ENCODE measurements at places on chromosomes 2 and 18.

DNA sequence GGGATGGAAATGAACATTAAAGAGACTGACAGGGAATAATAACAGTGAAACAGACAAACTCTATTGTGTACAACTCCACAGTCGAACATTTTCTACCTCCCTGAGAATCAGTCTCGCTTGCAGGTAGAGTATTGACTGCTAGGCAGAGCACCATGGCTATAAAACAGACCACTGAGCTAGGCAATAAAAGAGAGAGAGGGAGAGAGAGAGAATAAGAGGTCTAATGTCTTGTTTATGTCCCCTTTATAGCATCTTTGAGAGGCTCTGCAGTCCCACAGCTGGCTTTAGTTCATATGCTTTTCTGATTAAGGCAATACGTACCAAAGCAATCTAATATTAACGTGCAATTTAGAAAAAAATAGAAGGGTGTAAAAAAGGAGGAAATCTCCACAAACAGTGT is 652.6 kb downstream of the NRXN1 start:
- no peak for DNase-seq

- DNase-seq = no peak
Measured at GRCh38 chr2:226678422-226678821, 121.2 kb downstream of the IRS1 start.

DNA sequence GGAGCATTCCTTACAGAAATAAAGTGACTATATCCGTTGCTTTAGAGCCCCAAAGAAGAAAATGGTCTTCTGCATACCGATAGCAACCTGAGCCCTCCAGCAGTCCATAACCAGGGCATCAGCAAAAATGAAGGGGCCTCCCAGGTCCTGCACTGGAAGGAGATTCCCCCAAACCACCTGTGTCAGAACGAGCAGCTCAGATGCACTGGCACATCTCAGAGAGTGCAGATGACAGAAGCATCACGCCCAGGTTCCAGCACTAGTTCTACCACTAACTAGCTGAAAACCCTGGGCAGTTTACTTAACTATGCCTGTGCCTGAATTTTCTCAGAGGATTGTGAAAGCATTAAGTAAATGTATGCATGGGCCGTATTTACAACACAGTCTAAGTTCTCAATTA is 466.7 kb upstream of the MYT1L start:
- no peak for DNase-seq

DNA sequence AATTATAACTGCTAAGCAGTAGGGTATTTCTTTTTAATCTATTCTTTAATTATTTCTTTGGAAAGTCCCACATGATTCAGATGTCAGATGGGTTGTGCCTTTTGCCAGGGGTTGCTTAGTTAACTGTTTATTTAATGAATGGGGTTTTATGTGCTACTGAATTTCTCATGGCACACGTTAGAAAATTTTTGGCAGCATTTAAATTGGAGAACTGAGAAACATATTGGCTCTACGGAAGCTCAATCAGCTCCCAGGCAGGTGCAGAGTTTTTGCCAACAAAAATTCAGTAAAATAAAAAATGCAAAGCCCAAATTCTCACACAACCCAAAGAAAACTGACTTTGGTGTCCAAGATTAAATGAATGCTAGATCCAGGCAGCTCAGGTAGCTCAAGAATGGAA is 467.2 kb downstream of the NRXN1 start:
- no peak for DNase-seq

DNA sequence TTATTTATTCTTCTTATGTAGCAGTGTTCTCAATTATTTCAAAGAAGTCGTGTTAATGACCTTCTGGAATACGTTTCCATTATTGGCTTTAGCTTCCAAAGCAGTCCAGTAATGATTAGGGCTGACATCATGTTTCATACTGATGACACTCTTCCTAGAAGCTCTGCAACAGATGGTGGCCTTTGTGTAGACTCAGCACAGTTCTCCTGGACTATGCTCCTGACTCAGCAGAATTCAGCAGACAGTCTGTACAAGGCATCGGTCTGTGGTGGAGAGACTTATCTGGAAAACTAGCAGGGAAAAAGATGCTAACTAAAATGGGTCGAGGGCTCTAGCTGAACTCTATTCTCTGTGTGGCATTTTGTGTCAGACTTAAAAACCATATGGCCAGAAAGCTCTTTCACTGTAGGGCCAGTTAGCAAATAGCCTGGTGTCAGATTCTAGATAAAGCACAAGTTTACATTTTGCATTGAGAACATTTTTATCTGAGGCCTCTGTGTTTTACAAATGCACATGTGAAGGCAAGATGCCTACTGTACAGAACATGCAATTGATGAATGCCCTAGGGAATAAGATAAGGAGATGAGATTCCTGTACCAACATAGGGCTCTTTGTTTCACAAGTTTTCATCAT is 35.1 kb downstream of the GULP1 start:
- DNase-seq = no peak

- no peak for DNase-seq
Measured at GRCh38 chr2:160499865-160500264, 6.3 kb upstream of the RBMS1 start.

GRCh38 chr2:71857636-71858035 is 290.0 kb downstream of the CYP26B1 start:
- no peak for DNase-seq

DNA sequence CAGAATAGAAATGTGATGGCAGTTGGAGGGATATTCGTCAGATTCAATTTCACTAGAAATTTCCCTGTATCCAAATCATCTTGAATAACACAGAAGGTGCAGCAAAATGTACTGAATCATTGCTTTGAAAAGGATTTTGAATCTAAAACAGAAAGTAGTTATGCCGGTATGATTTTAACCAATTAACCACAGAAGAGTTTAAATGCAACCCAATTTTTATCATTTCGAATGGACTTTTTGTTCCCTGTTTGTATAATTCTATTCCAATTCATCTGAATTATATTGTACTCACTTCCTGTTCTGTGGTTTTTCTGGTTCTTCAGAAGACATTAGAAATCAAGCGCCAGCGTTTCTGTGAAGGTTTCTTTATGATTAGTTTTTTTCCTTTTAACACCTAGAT is 190.4 kb downstream of the MYO3B start:
- DNase-seq = no peak

DNA sequence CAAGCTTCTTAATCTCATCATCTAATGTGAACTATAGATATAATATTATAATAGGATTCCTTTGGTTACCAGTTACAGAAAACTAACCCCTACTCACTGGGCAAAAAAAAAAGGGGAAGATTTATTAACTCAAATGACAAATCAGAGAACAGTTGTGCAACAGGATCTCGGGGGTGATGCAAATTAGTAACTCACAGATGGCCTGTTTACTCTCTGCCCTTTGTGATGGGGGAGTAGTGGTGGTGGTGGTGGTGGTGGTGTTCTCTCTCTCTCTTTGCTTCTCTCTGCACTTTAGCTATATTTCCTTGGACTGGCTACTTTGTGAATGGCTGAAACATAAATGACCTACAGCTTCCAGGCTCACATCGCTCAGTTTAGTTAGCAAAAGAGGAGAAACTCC is 59.0 kb downstream of the TMEM247 start:
- DNase-seq = no peak

- no peak for DNase-seq
Measured at GRCh38 chr2:127146820-127147502, 40.0 kb upstream of the BIN1 start.

DNA sequence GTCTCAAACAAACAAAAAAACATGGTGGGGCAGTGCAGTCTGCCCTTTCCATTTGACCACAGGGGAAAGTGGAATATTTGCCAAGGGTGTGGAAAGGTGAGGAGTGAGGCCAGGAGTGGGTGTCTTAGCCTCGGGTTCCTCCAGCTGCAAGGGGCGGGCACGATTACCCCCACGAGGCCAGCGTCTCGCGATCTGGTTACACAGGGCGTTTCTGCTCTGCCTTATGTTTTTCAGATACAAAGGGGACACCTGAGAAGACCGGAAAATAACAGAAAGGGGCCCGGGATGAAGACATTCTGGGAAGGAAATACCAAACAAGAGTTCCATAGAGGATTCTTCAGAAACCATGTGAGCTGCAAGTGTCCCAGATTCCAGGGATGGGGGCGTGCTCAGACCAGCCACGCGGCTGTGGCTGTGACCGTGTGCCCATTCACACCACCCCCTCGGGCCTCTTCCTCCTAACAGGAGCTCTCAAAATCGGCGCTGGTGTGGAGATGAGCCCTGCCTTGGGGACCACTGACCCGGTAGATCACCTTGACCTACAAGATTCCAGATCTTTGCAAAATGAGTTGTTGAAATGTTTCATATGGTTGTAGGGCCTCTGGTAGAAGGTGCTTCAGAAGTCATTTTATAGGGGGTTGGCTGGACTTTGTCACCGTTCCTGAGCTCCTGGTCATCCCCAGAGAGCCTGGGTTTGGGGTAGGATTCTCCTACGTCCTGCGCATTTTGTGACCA is 34.2 kb downstream of the FAM178B start:
- DNase-seq = no peak

- DNase-seq = no peak
Measured at GRCh38 chr2:193303464-193303863, 1108.7 kb upstream of the TMEFF2 start.

DNA sequence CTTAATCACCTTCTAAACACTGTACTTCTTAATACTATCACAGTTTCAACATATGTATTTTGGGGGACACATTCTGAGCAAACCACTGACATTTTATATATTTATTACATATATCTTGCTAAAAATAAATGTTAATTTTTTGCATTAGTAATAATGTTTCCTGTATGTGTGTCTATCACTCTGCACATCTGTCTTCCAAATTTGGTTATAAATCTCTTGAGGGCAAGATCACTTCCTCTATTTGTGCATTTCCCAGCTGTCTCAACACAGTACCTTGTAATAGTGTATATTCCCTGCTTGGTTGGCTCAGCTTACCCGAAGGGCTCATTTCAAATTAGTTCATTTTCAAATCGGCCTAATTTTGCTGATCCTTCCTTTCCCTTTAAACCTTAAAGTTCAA is 617.1 kb upstream of the GYPC start:
- DNase-seq = no peak

- DNase-seq = no peak
Measured at GRCh38 chr2:7262727-7263126, 345.5 kb downstream of the RNF144A start.

GRCh38 chr2:102141970-102142828 is at the start of gene IL1R1:
Gene IL1R1, plus strand, starts transcription at chr2:102142746. Its CDS starts 14,979 bp downstream, at chr2:102157725.
- DNase-seq = no peak

GRCh38 chr2:8122520-8122919 is 559.3 kb upstream of the ID2 start:
- no peak for DNase-seq

DNA sequence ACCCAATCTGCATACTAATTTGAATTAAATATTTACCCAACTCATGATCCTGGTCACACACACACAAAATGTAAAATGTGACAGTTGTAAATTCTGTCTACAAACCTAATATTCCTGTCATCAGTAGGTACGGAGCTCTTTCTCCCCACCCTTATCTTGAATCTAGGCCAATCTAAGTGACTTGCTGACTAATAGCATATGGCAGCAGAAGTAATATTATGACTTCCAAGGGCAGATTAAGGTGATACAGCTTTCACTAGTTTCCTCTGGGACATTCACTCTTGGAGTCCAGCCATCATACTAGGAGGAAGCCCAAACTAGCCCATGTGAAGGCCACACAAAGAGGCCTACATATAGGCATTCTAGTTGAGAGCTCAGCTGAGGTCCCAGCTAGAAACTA is 89.4 kb downstream of the TMEM131 start:
- DNase-seq = no peak

DNA sequence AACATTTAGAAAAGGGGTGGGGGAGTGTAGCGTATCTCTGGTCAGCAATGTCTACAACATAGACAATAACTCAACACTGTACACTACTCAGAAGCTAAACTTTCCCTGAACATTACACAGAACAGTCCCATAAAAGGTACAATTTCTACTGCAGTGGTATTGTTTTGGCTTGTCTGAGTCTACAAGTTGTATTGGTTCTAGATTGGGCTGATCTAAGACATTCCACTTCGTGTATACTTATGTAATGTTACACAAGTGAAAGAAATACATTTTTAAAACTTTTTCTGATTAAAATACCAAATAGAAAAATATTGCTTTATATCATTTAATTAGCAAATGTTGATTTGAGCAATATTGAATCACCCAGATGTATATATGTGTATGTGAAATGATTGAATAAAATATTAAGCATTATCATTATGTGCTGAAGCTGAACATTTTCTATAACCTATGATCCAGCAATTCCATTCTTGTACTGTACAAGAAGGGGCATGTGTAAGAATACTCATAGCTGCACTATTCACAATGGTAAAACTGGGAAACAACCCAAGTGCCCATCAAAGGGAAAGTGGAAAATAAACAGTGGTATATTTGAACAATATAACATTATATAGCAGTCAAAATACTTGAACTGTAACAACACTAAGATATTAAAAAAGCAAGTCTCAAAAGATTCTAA is 52.4 kb downstream of the VSNL1 start:
- no peak for DNase-seq

- DNase-seq = peak; percentile 76
Measured at GRCh38 chr2:27078267-27079194, at the start of gene EMILIN1. Gene EMILIN1, plus strand, starts transcription at chr2:27078615. Its CDS starts 451 bp downstream, at chr2:27079066.

DNA sequence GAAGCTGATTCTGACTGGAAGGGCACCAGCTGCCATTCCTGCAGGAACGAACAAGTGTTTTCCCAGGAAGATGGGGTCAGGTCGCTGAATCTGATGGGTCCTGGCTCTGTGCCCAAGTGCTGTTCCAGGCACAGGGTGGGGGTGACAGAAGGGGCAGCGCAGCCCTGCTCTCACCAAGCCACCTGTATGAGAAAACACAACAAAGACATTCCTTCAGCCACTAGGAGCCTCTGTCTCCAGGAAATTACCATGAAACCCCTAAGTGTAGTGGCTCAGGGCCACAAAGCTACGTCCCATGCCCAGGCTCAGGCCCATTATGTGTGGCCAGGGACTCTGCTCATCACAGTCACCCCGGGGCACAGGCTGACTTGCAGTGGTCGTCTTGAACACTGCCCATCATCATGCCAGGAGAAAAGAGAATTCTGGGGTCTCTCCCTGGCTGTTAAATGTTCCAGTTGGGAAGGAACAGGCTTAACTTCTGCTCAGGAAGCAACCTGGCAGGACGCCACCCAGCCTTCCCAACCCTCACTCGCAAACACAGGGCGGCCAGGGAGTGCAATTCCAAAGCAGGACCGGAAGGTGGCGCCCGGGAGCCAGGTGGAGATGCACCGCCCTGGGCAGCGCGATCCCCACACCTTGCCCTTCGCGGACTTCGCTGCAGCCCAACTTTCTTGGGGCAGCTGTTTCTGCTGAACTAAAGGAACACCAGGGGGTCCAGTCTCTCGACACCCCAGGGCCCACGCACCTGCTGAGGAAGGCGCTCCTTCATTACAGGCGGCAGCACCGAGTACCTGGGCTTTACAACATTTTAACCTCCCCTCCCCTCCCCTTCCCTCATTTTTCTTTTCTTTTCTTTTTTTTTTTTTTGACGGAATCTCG is 11.0 kb upstream of the SFTPB start:
- peak; percentile 50 for DNase-seq
